ENCODE measurements at places on chromosomes 13 and 19. TPM values are rescaled to one million over a fixed set of nuclear protein-coding genes. Genes with fewer than 3 reads are reported as not detected.

- no peaks in the 10 kb centered on the region for H3K4me1 ChIP-seq
- DNase-seq = no peak
- no peak overlapping the region for H3K27ac ChIP-seq
- H3K27me3 ChIP-seq = no peaks in the 10 kb centered on the region
- H3K36me3 ChIP-seq = no peaks in the 10 kb centered on the region
These were observed 164.6 kb downstream of the KLF5 start for GRCh38 chr13:73223372-73223781.

DNA sequence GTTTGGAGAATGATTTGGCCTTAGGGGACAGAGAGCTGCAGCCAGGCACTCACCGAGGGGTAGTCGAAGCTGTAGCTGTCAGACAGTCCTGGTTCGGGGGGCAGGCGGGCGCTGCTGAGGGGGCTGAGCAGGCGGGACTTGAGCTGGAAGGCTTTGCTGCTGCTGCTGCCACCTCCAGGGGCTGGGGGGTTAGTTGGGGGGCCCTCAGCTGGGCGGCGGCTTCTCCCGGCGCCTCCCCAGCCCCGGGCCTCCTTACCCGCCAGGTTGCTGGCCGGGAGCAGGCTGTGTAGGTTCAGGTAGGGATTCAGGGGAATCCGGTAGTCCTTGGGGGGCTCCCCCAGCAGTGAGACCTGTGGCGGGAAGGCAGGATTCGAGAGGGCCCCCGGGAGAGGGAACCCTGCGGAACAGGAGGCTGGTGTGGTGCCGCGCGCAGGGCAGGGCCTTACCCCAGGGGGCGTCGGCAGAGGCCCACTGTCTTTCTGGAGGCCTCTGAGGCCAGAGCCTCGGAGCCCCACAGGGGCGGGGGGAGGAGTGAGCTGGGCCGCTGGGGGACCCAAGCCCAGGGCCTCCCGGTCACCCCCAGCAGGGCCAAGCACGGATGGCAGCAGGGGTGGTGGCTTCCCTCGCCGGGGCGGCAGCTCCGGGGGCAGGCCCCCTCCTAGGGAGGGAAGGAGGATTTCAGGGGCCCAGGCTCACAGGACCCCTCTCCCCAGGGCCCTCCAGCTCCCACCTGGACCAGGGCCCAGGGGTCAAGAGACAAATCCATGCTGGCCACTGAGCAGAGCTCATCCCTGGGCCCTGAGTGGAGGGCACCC is 5.0 kb upstream of the FDX2 start:
- H3K36me3 ChIP-seq = peaks cover 29% of the 10 kb centered on the region
- H3K4me3 ChIP-seq = no peak overlapping the region
- H3K27ac ChIP-seq = no peak overlapping the region

Gene ANGPTL8
- not detected for polyA plus RNA-seq

Gene SLC35E1
- 36.1 TPM for polyA plus RNA-seq

DNA sequence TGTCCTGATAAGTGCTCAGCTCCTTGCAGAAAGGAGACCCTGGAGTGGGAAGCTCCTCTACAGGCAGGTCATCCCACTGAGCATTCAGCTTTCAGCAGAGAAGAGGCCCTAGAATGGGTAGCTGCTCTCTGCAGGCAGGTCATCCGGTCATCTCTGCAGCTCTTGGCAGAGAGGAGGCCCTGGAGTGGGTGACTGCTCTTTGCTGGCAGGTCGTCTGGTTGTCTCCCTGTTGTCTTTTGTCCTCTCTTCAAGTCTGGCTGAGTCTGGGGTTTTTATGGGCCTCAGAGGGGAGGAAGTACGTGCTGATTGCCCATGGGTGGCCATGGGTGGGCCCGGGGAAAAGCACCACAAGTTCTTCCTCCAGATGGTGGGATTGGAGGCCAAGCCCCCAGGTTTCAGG is 250.3 kb upstream of the EDNRB start:
- no peak overlapping the region for H3K27ac ChIP-seq
- no peaks in the 10 kb centered on the region for H3K4me1 ChIP-seq
- no peaks in the 10 kb centered on the region for H3K36me3 ChIP-seq
- H3K27me3 ChIP-seq = no peaks in the 10 kb centered on the region
- no peak overlapping the region for H3K4me3 ChIP-seq

DNA sequence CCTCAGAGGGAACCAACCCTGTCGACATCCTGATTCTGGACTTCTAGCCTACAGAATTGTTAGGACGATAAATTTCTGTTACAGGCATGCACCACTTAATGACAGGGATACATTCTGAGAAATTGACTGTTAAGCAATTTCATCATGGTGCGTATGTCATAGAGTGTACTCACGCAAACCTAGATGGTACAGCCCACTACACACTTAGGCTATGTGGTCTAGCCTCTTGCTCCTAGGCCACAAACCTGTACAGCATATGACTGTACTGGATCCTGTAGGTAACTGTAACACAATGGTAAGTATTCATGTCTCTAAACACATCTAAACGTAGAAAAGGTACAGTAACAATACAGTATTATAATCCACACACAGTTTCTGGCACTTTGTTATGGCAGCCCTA is 13.3 kb downstream of the USP12 start:
- no peak for DNase-seq
- no peaks in the 10 kb centered on the region for H3K27me3 ChIP-seq
- peaks cover 2% of the 10 kb centered on the region for H3K36me3 ChIP-seq
- H3K4me1 ChIP-seq = no peaks in the 10 kb centered on the region
- H3K27ac ChIP-seq = no peak overlapping the region
- H3K4me3 ChIP-seq = no peak overlapping the region

Data from fibroblast of lung (primary cell).